ENCODE measurements at places on chromosomes 7 and 10.

GRCh38 chr7:32762925-32763293 lies 128.7 kb downstream of the KBTBD2 start:
- no peak for DNase-seq

GRCh38 chr10:13100349-13101294 lies 659 bp downstream of the OPTN start:
- DNase-seq, result no peak

DNA sequence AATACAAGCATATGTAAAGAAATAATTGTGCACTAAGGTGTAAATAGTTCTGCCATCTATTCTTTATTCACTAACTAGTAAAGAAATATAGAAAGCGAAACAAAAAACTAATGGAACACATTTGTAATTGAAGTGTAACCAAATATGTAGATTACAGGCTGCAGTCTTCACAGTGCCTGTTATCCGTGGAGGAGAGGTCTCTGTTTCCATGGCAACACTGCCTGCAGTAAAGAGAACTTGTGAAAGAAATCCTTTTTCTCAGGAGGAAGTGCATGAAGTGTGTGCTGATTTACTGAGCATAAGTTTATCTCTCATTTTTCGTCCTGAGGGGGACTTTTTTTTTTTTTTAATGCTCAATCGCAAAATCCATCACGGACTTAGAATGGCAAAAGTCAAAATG lies 102.5 kb downstream of the APBB1IP start:
- no peak for DNase-seq

DNA sequence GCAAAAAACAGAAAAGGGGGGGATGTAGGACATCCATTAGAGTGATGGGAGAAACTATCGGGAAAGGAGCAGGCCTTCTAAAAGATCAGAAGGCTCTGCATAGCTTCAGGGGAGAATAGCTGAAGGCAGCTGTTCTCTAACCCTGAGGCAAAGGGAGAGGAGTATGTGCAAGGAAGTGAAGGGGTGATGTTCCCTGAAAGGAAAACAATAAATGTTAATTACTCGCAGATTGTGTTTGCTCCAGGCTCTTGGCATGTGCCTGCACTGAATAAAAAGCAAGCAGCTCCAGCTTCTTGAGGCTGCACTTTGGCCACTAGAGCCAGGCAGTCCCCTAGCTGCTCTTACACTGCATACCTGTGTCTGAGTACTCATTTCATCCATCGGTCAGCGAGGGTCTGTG lies 14.4 kb upstream of the STARD3NL start:
- DNase-seq, result no peak

DNA sequence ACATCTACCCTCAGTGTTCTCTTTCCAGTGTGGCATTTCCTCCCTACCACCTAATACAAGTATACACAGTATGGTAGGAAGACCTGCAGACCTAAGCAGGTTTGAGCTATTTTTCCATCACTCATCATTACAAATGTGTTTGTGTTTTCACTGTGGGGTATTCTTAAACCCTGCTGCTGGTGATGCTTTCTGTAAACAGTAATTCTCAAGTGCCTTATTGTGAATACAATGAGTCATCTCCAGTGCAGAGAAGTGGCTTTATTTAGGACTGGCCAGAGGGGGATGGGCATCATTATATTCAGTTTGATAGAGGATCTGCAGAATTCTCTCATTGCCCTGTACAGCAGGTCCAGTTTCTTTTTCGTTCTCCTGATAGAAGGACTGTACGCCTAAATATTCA lies 63.7 kb downstream of the GRM8 start:
- DNase-seq, result no peak

GRCh38 chr7:33558549-33559323 lies 346.6 kb upstream of the BMPER start:
- DNase-seq, result no peak

DNA sequence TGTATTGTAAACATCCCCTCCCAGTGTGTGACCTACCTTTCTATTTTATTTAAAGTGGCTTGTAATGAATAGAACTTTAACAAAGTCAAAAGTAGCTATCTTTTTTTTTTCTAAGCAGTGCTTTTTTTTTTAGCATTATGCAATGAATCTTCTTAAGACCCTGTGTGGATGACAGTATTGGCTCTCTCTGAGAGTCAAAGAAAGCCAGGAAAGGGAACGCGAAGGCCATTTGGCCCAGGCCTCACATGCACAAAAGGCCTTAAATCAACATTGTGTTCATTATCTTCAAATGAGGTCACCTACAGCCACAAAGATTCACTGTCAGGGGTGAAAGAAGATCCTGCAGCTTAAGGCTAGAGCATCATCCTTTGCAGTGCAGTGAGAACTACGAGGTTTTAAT lies 721.5 kb downstream of the GRID1 start:
- DNase-seq, result no peak

GRCh38 chr10:33669904-33670303 lies 335.4 kb upstream of the NRP1 start:
- no peak for DNase-seq

- DNase-seq, result no peak
Observed at GRCh38 chr7:46571996-46572395, 650.9 kb upstream of the IGFBP3 start.

DNA sequence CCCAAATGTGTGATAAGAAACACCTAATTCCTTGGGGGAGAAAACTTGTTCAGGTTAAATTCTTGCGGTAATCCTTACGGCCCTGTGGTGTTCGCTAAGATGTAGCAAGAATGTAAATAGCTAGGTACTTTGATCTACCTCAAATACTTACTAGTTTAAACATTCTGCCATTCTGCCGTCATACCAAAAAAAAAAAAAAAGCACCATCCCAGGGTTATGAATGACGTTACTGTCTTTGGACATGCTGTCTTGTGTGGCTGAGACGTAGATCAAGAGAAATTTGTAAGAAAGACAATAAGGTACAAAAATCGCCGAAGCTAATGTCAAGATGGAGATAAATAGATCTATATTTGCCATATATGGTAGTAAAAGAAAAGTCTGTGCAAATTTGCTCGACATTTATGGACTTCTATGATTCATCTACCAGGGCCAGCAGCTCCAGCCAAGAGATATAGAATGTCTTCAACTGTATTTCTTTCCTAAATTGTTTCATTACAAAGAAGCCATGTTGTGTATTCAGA lies 195.6 kb downstream of the CUX1 start:
- DNase-seq, result no peak

DNA sequence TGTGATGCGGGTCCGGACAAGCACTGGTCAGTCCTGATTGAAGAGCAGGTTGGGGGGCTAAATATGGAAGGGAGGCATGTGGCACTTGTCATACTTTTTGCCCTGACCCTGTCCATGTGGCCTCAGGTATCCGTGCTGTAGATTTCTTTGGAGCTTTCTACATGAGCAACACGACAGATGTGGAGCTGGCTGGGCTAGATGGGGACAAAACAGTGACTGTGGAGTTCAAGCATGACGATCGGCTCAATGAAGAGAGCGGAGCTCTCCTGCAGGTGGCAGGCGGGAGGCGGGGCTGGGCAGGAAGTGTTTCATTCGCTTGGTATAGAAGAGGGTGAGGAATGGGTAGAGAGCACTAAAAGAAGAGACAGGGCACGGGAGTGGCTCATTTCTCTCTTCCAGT lies 13.0 kb upstream of the CHCHD1 start:
- no peak for DNase-seq

- no peak for DNase-seq
Observed at GRCh38 chr10:73183667-73184281, 15.9 kb downstream of the FAM149B1 start.

- no peak for DNase-seq
Observed at GRCh38 chr7:17934094-17934493, 6.2 kb downstream of the SNX13 start.

DNA sequence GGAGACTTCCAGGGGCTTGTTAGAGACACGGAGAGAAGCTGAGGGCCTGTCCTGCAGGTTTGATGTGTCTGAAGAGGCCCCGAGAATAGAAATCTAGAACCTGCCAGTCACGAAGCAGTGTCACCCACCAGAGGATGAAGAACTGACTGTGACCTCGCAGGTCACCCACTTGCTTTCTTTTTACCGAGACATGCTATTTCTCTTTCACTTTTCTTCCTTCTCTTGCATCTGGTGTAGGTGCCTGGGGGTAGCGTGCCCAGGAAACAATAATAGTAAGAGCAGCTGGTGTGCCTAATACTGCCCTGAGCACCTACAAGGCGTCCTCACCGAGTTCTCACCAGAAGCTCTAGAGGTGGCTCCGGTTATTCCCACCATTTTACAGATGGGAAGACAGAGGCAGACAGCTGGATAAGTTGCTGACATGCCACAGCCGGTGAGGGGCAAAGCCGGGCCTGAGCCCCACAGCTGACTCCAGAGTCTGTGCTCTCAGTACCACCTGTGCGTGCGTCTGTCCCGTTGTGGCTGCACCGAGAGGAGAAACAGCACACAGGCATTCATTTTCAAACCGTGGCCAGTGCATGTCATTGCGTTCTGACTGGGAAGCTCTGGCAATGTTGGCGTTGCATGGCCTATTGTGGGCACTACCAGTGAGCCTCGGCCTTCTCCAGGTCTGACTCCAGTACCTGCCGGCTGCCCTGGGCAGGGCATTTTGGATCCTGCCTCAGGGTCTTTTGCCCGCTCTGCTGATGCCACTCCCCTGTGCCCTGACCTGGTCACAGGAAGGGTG lies 7.8 kb downstream of the CHST3 start:
- no peak for DNase-seq

DNA sequence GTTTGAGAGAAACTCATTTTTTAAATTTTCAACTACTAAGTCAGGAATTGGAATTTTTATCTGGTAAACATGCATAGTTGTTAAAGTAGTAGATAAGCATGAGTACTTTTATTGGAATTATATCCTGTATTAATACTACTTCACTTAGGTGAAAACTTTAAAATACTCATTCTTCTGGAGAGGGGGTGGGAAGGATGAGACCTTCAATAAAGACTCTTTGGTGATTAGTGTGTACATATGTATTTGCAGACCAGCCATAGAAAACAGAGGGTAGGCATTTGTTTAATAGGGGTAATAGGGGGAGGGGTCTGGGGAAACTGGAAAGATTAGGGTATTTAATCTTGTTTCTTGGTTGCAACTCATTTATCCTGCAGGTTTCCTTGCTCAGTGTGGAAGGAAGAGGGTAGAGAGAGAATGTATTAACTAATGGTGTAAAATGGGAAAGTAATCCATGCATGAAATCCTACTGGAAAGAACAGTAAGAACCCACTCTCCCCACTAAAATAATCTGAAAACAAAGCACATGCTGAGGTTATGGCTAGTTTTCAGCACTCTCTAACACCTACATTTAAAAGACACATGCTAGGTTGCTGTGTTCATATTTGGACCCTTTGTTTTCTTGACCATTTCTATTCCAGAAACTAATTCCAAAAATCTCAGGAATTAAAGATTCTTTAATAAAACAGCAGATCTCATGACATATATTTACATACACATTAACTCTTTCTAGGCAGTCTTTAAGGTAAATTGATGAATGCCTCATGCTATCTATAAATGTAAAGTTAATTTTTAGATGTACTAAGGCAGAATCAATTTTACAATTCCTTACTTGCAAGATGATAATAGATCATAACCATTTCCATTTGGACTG lies 6.2 kb upstream of the IGF2BP3 start:
- DNase-seq, result peak; percentile 16

GRCh38 chr10:133523631-133524203 lies 3.4 kb upstream of the CYP2E1 start:
- DNase-seq, result no peak

DNA sequence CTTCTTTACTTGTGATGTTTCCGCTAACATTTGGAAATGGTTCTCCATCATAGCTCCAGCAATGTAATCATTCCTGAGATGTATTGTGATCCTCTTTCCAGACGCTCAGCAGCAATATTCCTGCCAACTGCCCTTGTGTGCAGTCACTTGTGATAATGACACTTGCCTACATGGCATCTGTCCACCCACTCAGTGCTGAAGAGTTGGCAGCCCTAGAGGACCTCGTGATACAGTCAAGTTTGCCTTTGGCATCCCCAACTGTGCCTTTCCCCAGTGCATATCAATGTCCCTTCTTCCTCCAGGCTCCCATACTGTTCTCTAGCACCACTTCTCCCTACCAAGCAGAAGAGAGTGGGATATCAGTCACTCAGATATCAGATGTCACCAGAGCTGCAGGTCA lies 64.9 kb downstream of the MYOF start:
- no peak for DNase-seq

DNA sequence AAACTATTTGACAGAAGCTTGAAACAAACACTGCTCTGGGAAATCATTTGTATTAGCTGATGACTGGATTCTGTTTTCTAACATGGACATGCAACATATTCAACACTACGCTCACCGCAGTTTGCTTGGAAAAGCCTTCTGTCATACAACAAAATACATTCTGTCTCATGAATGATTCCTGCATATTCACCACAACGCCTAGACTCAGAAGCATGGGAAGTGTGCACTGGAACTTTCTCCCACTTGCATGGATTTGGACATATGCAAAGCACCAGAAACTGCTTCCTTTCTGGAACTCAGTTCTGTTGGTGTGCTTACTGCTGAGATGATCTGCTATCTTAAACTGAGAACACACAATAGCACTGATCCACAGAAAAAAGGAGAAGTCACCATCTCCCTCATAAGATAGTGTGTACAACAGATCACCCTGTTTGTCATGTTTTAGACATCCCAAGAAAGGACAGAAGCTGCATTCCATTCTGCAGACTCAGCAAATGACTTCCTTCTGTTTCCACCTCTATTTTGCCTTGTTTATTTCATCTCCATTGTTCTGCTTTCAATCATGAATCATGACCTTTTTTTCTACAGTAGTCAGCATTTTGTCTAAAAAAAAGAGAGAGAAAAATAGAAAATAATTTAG lies 115.8 kb downstream of the HTR7 start:
- no peak for DNase-seq

DNA sequence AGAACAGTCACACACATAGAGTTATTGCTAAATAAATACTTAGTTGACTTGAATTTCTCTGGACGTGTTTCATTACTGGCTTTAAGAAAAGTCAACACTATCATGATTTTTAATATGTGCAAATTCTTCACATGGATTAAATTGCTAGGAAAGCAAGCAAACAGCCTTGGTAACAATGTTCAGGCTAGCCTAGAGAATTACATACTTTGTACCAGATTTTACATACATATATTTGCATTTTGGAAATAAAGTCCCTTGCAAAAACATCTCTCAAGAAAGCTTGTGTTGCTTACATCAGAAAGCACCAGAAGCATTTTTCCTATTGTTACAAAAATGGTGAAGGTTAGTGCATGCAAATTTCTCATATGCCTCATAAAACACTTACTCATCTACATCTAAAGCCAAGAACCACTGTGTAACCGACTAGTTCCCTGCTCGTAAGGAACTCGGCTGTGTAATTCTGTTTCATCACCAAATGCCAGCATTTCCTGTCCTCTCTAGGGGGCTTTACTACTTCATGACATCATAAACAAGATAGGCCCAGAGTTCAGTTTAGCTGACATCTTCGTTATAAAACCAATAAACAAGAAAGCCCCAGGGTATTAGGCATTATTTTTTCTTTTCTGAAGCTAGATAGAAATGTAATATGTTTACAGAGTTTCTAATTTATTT lies 87.8 kb downstream of the CFAP58 start:
- no peak for DNase-seq

All from SK-N-DZ (cell line).